ENCODE measurements at places on chromosomes 7 and 10.

DNA sequence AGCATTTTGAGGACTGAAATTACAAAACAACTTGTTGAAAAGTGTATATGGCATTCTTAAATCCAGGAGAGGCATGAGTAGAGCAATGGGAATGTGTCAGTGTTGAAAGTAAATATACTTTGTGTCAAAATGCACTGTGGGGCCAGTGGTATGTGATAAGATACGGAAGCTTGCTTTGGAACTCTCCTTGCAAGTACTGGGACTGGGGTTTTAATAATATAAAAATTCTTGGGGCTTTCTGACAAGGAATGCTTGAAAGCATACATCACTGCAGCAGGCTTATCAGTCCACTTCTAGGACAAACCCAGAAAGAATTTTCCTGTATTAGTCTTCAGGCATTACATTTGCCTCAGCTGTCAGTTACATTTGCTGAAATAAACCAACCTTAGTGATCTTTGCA is 472.8 kb upstream of the FZD8 start:
- no peak for DNase-seq

GRCh38 chr7:135599471-135599870 is 41.8 kb downstream of the NUP205 start:
- DNase-seq = no peak

- no peak for DNase-seq
Observed at GRCh38 chr7:36604806-36605205, 119.5 kb downstream of the AOAH start.

- DNase-seq = peak; percentile 53
Observed at GRCh38 chr10:117226813-117227451, 14.0 kb upstream of the SLC18A2 start.

DNA sequence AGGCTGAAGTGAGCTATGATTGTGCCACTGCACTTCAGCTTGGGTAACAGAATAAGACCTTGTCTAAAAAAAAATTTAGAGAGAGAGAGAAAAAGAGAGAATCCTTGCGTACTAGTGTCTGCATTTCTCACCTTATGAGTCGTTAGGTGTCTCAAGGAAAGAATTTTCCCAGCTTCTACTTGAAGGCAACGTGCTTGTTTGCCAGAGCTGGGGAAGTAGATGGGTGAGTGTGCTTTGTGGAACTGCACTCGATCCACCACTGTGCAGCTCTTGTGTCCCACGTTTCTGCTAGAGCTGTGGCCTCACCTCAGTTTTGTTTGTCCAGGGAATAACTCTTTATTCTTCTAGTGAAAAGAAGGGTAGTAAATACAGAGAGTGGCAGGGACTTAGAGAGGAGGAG is 38.9 kb downstream of the HDAC9 start:
- DNase-seq = no peak

DNA sequence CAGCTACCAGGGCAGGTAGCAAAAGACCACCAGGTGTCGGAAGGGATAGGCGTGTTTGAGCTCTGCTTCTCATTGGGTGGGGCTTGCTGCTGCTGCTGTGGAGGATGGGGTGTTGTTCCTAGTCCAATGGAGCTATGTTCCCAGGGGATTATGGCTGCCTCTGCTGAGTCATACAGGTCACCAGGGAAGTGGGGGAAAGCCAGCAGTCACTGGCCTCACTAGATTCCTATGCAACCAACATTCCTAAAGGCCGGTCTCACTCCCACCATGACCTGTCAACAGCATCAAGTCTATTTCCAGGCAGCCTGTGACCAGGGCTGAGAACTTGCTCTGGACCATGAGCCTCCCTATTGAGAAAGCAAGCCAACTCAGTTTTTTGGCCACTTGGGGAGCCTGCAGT is 1160.8 kb downstream of the REEP3 start:
- DNase-seq = no peak

DNA sequence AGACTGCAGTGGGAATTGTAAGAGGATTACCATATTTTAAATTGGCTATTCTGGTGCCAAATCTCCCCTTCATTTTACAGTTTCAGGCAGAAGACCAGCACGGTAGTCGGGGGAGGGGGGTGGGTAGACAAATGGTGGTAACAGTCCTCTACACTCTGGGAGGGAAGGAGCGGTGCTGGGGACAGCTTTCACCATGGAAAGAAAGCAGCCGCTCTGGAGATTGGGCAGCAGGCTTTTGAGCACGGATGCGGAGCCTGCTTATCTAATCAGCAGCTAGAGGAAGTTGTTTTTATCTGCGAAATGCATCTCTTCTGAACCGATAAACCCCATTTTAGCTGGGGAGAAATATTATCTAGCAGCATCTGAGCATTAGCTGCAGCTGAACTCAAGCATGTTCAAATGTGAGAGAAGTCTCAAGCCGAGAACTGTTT is 28.7 kb downstream of the IKZF1 start:
- no peak for DNase-seq

- DNase-seq = no peak
Observed at GRCh38 chr7:11681461-11681860, 150.5 kb downstream of the THSD7A start.

- no peak for DNase-seq
Observed at GRCh38 chr10:62715383-62715782, 89.1 kb upstream of the ADO start.

DNA sequence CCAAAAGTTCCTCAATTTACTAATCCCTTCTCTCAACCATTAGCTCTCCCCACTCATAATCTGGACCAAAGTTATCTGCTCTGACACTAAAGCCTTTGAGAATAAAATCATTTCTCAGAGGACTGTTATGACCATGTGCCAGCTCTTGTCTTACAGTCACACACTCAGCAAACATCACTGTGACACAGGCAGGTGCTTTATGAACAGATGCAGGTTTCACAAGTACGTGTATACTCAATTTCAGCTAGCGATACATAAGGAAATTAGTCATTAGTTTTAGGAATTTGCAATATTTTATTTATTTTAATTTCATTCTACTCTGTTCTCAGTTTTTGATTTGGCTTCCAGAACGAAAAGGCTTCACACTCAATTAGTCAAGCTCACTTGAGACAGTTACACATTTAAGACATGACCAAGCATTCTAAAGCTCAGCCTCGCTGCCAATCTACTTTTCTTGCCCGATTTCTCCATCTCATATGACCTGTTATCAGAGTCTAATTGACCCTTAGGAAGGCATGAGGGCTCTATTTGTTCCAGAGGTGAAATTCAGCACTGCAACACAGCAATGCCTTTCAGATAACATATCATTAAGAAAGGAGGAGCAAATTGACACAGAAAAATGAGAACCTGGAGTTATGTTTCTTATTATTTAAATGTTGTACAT is 76.8 kb downstream of the TFEC start:
- DNase-seq = no peak

- no peak for DNase-seq
Observed at GRCh38 chr10:85544956-85545355, 821.6 kb downstream of the GRID1 start.

DNA sequence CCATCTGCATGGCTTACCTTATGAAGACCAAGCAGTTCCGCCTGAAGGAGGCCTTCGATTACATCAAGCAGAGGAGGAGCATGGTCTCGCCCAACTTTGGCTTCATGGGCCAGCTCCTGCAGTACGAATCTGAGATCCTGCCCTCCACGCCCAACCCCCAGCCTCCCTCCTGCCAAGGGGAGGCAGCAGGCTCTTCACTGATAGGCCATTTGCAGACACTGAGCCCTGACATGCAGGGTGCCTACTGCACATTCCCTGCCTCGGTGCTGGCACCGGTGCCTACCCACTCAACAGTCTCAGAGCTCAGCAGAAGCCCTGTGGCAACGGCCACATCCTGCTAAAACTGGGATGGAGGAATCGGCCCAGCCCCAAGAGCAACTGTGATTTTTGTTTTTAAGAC is 12.4 kb downstream of the DUSP5 start:
- DNase-seq = no peak

- DNase-seq = no peak
Observed at GRCh38 chr10:99457813-99458212, 27.4 kb upstream of the GOT1 start.

DNA sequence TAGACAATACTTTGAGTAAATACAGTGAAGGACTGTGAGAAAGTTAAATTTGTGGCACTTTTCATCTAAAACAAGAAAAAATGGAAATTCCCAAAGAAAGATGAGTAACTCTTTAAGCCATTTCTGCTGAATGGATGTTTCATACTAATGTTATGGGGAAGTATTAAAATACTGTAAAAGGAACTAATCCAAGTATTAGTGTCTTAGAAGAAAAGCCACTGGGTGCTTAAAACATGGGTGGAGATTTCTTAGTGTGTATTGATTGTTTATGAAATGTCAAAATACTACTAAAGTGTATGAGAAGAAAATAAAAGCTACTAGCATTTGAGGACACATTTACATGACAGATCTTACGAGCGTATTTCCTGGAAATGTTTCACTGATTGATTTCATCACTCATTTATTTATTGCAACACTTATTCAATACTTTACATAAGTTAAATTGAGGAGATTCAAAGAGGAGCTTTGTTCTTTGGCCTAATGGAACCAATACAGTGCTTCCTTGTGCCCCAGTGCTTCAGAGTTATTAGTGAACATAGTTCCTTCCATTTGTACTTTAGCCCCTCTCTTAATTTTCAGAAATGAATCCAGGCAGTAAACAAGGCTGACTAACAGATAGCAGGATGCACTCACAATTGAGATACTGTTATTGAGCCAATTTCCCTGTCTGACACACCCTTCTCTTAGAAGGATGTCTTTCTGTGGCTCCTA is 155.5 kb upstream of the AHR start:
- DNase-seq = no peak

DNA sequence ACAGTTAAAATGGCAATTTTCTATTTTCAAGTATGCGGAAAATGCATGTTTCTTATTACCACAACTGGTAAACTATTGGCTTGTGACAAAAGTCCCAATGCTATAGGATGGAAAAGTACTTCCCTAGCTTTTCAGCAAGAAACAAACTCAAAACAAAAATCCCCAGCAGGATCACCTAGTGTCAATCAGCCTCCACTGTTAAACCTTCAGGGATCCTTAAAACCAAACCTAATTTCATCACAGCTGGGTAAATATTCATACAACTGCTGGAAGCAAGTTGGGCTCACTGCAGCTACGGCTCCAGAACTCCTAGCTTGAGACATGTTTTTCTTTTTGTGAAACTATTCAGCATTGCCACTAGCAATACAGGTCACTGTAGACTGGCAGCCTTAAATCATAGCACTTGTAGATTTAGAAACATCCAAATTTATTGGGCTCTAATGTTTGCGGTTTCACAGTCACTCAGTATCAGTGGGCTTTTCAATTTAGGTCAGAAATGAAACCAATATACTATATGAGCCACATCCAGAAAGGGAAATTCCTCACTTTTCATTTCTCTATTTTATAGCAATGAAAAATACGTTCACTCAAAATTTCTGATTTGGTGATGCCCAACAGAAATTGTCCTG is 145.2 kb upstream of the ANK3 start:
- no peak for DNase-seq

DNA sequence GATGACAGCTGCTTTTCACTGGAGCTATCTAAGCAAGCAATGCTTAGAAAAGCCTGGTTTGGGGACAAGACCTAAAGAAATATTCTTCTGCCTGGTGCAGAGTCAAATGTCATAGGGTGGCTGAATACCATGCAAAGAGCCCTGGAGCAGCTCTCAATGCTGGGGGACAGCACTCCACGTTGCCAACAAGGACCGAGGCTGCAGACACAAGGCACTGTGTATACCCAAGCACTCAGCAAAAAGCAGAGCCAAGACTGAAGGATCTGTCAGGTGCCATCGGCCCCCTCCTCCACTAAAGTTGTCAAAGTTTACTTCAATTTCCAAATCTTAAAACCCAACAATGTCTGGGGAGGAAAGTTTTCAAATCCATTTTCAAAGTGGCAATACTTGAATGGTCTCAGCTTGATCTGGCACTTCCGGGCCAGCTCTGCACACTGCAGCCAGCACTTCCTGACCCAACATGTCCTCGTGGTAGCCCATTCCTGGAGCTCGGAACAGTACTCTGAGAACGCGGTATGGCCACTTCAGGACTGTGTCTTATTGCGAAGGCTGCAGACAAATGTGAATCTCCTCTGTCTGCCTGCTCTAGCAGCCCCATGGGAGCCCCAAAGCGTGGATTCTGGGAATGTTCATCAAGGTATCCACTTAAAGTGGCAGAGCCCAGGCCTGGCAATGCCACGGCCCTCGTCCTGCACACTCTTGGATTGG is 191.8 kb downstream of the TNS3 start:
- DNase-seq = no peak

GRCh38 chr7:50962281-50962883 is 179.7 kb upstream of the GRB10 start:
- no peak for DNase-seq

GRCh38 chr7:22329816-22330524 is 27.0 kb downstream of the RAPGEF5 start:
- no peak for DNase-seq

DNA sequence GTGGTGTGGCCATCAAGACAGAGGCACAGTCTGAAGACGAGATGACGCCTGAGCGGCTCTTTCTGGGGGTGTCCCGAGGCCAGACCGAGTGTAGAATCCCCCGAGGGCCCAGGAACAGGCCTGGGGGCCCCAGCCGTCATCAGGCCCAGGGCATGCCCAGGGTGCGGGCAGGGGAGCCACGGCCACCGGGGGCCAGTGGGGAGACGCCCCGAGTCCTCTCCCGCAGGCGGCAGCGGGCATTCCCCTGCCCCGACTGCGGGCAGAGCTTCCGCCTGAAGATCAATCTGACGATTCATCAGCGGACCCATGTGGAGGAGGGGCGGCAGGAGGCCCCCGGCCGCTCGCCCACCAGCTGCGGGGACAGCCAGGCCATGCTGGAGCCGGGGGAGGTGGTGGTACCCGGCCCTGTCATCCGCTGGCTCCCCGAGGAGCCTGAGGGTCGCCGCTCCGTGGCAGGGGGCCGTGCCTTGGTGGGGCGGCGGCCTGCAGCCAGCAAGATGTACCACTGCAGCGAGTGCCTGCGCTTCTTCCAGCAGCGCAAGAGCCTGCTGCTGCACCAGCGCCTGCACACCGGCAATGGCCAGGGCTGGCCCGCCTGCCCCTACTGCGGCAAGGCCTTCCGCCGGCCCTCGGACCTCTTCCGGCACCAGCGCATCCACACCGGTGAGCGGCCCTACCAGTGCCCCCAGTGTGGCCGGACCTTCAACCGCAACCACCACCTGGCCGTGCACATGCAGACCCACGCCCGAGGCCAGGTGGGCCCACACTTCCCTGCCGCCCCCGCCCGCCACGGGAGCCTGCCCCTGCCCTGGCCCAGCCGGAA is 19.7 kb downstream of the ZNF783 start:
- DNase-seq = no peak

GRCh38 chr7:131279044-131279443 is 48.6 kb upstream of the MKLN1 start:
- DNase-seq = no peak

DNA sequence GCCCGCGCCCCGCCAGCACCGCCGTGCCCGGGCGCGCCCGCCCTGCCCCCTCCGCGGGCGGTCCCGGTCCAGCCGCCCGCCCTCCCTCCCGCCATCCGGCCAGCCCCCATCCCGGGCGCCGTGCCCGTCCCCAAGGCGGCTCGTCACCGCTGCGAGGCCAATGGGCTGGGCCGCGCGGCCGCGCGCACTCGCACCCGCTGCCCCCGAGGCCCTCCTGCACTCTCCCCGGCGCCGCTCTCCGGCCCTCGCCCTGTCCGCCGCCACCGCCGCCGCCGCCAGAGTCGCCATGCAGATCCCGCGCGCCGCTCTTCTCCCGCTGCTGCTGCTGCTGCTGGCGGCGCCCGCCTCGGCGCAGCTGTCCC is at the start of gene HTRA1:
Gene HTRA1, plus strand, starts transcription at position 187 of the 362 bp plus-strand sequence. Its CDS starts 100 bp downstream, at position 287.
- DNase-seq = no peak

Data from GM10248 (cell line).